ENCODE measurements at places on chromosomes 5 and 9.

GRCh38 chr5:124494540-124495116 lies 251.8 kb downstream of the ZNF608 start:
- DNase-seq, result no peak

- no peak for DNase-seq
These were observed 97.0 kb upstream of the COL5A1 start for GRCh38 chr9:134544388-134545214.

GRCh38 chr5:173643964-173644363 lies 27.5 kb upstream of the BOD1 start:
- peak; percentile 64 for DNase-seq

DNA sequence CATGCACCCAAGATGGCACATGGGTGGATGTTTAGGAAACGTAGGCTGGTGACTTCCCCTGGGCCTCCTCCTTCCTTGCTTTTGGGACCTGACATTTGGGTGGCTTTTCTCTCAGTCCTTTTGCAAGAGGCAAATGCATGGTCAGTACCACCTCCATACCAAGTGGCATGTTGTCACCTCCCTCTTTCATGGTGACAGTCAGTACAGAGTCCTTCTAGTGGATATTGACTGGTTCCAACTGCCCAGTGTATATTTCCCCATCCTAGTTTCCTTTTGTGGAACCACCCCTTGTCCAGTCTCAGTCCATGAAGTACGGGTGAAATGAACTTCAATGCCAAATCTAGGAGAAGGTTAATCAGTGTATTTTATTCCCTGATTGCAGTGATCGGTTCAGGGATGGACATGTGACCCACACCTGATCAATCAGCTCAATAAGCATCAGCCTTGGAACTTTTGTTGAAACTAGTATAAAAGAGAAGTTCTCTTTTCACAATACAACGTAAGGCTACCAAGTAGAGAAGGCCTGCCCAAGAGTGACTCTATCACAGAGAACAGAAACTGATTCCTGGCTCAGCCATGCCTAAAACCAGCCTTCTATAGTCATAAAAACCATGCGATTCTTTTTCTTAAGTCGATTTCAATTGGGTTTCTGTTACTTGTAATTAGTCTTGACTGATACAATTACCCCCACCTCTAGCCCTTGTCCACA lies 143.4 kb upstream of the KLF9 start:
- DNase-seq, result no peak

DNA sequence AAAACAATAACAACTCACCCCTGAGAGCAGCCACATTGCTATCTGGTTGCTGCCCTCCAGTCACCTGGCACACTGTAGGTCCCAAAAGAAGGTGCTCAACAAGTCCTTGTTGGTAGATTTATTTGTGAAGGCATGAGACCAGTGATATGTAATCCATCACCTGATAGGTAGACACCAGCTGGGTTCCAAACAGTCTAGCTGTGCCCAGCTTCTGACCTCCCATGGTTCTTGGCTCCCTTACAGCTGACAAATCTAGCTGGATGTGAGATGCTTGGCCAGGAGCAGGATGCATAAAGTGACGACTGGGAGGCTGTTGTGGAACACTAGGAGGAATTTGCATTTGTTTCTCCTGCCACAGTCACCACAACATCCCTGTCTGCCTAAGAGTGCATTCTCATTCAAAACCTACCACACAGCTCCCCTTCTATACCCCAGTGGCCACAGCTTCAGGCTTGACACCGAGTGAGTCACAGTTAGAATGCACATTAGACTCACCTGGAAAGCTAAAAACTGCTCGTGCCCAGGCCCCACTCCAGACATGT lies 7.8 kb upstream of the VLDLR start:
- no peak for DNase-seq
